ENCODE measurements at places on chromosomes 7 and 10.

DNA sequence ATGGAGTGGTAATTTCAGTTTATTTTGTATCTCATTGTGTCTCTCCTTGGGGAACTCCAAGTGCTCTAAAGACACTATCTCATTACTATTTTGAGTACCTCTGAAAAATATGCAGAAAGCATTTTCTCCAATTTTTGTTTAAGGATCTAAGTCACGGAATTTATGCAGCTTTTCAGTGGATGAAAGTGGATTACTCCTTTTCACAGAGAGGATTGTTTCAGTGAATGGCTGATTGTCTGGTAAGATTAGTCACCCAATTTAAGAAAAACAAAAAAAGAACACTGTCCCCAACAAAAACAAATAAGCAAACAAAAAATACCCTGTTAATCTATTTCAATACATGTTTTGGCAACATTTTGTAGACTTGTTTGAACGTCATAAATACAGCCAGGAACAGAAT is 338.3 kb upstream of the TEX47 start:
- DNase-seq, result no peak

DNA sequence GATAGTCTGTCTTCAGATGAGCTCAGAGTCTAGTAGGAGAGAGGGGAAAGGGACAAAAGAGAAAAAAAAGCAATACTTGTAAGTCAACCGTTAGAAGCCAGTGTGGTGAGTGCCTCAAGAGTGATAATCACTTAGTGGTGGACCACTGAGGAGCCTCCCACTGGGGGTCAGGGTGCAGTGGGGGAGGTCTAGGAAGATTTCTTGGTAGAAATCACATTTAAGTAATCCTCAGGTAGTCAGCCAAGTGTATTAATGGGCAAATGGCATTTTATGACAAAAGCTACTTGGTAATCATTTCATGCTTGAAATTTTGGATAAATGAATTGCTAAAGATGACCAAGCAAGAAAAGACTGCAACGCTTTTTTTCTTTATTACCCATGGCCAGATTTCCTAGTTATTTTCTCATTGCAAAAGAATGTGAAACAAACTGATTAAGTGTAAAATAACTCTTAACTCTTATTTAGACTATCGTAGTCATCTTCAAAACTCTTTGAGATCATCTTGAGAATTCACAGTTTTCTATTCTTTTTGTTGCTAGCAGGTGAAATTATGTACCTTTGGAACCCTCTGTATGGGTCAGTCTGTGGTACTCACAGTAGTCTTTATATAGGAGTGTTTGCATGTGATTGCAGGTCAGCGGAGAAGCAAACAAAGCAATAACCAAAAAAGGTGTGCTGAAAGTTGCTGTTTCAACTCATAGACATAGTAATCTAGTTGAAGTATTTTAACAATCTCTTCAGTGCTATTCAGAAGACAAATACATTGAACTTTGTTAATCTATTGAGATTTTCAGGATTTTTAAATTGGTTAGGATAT is 63.9 kb downstream of the PPP1R9A start:
- DNase-seq, result no peak

GRCh38 chr7:36601601-36602000 is 122.7 kb downstream of the AOAH start:
- no peak for DNase-seq

DNA sequence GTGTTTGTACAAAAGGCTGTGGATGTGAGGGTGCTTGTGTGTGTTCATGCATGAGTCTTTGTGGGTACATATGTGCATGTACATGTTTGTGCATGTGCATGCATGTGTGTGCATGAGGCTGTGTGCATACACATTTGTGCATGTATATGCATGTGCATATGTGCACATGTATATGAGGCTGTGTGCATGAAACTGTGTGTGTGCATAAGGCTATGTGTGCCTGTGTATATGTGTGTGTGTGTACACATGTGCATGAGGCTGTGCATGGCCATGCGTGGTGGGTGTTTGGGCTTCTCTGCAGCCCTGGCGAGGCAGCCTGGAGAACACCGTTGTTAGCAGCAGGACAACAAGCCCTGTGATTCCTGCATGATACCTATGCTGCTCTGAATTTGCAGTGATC is 207.7 kb upstream of the ADCY1 start:
- no peak for DNase-seq

DNA sequence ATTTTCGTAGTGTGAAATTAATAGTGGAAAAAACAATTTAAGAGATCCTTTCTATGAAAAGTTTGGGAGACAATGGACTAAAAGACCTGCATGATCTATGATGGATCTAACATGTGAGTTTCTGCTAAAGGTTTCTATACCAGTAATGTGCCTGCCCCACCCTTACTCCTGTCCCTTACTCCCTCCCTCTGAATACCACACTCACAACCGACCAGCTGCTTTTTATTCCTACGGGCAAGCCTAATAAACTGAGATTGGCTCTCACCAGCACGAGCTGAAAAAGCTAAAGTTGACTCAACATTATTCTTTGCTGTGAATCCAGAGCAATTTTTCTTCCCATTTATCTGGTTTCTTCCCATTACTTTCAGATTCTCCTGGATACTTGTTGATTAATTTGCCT is 17.8 kb upstream of the REEP3 start:
- DNase-seq, result no peak

GRCh38 chr10:86229376-86229775 is 137.2 kb downstream of the GRID1 start:
- DNase-seq, result no peak

GRCh38 chr7:26590709-26591108 is 273.7 kb downstream of the SKAP2 start:
- DNase-seq, result no peak

DNA sequence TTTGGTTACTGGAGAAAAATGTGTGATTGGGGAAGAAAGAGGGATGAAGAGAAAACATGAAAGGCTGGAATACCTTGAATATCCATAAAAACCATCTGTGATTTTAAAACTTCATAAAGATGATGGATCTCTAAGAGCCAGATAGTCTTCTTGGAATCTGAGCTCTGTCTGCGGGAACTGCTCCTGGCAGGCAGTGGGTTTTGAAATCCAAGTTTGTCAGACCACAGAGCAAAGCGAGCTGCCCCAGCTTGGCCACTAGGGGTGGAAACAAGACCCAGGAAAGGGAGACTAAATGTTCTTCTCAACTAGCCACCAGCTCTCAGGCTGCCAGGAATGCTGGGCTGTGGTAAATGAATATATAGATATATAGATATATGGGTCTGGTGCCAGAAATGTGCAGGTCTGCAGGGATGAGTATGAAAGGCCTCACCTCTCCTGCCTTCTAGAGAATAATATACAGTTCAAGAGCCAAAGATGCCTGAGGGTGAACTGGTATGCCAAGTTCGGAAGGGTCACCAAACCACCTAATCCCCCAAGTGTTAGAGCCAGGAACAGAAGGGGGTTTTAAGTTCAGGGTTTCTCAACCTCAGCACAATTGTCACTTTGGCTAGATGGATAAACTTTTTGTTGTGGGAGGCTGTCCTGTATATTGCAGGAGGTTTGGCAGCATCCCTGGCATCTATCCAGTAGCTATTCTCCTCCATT is 208.8 kb downstream of the KCNMA1 start:
- DNase-seq, result peak; percentile 58

- no peak for DNase-seq
These were observed 1.1 kb upstream of the EIF4H start for GRCh38 chr7:74173074-74173473.

GRCh38 chr7:98203261-98203963 is 7.8 kb upstream of the BHLHA15 start:
- DNase-seq, result no peak

GRCh38 chr7:18700147-18700546 is 204.6 kb downstream of the HDAC9 start:
- no peak for DNase-seq

DNA sequence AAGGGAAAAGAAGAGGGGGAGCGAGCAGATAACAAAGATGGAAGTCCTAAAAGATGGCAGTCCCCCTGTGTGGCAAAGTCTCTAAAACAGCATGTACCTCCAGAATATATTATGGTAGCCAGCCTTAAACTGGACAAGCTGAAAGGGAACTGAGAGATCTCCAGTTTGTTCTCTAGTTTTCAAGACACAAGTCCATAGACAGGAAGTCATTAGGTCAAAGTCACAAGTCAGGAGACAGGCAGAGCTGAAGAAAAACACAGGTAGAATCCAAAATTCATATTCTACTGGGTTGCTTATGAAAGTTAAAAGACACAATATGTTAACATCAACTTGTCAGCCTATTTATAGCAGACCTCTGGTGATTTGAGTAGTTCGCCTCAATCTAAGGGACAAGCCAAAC is 38.7 kb downstream of the FAM107B start:
- no peak for DNase-seq

GRCh38 chr7:121578669-121579068 is 182.6 kb upstream of the FAM3C start:
- no peak for DNase-seq

DNA sequence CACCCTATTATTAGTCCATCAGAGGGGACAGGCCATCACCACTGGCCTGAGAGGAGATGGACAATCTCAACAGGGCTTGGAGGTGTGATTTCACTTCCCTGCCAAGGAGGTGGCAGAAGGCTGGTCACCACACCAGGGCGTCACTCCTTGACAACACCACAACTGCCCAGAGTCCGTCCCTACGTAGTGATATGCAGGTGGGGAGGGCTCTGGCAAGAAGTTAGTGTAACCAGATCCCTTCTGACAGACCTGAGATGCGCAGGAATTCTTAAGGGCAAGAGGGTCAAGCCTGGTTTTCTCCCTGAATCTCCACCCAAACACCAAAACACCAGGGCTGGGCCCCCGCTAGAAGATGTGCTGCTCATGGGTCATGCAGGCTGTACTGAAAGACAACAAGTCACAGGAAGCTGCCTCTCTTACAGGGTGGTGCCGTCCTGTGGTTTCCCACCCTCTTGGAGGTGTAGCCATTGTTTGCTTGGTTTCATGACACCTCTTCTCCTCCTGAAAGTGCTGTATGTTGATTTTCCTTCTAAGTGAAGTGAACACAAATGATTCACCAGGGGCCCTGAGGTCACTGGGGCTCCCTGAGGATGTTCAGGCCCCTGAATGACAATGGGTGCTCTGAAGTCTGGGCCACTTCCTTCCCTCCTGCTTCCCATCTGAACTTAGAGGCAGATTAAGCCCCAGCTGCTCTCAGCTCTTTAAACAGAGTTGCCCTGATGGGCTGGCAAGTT is 27.1 kb downstream of the ATXN7L1 start:
- no peak for DNase-seq

DNA sequence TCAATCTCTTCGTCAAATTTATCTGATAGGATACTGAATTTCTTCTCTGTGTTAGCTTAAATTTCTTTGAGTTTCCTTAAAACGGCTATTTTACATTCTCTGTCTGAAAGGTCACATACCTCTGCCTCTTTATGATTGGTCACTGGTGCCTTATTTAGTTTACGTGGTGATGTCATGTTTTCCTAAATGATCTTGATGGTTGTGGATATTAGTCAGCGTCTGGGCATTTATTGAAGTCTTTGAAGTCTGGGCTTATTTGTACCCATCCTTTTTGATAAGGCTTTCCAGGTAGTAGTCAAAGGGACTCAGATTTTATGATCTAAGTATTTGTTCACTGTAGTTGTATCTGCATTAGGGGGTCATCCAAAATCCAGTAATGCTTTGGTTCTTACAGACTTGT is 1407.5 kb upstream of the LRRTM3 start:
- no peak for DNase-seq

- no peak for DNase-seq
These were observed 2.9 kb downstream of the ANKRD1 start for GRCh38 chr10:90917968-90918318.

- DNase-seq, result no peak
These were observed 74.8 kb upstream of the SVIL start for GRCh38 chr10:29709484-29710002.

DNA sequence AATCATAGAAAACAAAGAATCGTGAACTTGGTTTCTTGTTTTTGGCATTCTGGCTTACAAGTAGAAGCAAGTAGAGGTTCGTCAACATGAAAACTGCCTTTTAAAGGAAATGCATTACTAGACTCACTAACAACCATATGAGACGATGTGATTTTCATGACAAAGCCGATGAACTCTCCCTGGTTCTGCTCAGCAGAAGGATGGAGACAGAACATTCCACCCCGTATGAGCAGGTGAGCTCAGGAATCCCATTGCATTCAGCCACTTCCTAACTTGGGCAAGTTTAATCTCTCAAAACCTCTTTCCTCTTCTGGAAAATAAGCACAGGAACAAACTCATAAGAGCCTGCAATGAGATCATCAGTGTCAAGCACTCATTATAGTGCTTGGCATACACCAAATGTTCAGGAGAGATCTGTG is 57.4 kb upstream of the SVIL start:
- DNase-seq, result no peak

DNA sequence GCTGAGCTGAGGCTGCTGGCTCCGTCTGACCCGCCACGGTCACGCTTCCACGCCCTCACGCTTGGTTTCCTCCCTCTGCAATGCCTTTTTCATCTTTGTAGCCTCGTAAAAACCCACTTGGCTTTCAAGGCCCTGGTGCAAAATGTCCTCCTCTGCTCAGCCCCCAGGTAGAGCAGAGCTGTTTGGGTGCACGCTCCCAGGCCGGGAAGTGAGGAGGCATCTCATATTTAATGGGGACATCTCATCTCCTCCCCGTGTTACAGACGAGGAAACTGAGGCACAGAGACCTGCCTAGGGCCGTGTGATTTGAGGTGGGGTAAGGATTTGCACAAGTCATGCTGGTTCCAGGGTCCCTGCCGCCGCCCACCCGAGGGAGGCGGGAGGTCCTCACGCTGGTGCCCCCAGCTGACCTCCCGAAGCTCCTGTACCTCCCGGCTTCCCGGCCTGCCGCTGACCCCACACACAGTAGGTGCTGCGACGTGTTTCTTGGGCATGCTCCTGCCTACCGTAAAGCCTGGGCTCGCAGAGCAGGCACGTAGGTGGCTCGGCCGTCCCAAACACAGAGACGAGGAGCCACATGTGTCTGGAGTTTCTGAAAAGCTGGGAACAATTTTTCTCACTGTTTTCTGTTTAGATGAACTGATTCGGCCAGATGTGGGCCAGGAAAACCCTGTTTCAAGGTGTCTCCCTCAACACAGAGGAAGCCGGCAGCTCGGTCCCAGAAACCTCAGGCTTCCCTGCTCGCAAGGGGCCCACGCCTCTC is 11.5 kb downstream of the FOXL3 start:
- no peak for DNase-seq

DNA sequence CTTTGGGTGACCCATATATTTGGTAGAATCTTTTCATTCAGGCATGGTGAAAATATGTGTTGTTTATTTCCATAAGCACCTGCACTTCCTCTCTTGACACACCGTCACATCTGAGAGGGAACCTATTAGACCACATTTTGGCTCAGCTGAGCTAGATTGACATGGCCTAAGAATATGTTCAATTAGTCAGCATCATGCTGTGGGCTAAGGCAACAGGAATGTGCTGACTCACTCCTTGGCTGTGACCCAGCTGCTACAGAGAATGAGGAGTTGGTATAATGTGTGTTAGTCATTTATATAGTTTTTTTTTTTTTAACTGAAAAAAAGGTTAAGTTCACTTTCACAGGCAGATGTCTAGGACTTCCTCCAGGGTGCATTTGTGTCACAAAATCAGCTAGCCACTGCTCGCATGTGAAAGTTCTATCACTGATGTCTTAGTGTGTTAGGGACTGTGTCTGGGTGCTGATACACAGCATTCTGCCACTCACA is 180.6 kb downstream of the SEMA3E start:
- peak; percentile 93 for DNase-seq

- DNase-seq, result no peak
These were observed 13.0 kb upstream of the LIMK1 start for GRCh38 chr7:74070619-74070921.

GRCh38 chr7:151306860-151307259 is 34.8 kb upstream of the NUB1 start:
- DNase-seq, result no peak

All from AG09319 (cell line).